ENCODE measurements at places on chromosomes 6 and 20. TPM values are rescaled to one million over a fixed set of nuclear protein-coding genes. Genes with fewer than 3 reads are reported as not detected.

DNA sequence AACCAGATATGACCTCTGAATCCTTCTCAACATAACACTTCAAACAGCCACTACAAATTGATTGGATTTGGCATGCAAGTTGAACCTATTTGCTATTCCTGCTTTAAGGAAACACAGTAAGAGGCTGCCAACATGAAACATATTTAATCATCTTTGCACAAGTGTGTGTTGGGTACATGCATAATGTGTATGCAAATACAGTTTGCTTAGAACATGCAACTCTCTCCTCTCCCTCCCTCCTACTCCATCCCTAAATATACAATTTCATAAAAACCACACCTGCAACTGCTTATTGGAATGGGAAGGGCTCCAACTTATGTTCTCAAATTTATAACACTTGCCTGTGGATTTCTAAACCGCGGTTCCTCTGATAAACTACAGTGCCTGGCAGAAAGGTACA lies 71.5 kb downstream of the CD83 start:
- no peak for DNase-seq

DNA sequence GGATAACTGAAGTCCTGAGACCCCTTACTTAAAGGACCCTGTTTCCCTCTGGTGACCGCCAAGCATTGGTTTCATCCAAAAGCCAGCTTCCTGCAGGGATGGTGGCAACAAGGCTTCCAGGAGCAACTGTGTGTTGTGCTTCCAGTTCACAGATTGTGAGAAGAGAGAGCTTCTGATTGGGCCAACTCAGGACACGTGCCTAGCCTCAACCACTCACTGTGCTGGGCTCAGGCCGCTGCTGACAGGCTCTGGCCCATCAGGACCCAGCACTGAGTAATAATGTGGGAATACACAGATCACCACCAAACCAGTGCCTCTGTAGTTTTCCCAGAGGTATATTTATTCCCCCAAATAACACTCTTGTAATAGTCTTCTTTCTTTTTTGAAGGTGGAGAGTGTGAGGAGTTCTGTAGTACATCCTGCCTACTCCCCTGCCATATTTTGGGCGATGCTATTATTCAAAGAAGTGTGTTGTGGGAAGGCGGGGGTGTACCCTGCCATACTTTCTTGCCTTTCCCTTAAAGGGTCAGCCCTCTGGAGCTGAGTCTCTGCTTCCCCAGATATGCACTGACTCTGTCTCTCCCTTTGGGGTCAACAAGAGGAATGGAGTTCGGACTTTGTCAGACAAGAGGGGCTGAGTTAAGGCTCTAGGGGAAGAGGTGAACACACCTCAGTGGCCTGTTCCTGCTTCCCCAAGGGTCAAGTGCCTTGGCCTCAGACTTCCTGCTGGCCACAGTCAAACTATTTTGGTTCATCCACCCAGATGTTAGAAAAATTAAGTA lies 23.2 kb downstream of the PPP1R16B start:
- DNase-seq: no peak

DNA sequence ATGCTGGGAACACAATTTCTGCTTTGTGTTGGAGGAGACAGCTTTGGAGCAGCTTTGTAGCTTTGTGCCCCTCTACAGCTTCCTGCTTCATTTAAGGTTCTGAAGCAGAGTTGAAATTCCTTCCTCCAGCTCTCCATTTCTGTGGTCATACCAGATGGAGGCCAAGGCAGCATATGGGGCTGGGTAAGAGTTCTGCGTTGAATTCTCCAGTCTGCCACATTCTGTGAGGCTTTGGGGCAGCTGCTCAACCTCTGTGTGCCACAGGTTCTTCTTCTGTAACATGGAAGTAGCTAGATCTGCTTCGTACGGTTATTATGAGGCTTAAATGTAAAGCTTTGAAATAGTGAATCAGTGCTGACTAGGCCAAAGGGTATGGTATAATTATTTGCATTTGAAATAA lies 2.9 kb upstream of the TRIM26 start:
- DNase-seq: no peak

DNA sequence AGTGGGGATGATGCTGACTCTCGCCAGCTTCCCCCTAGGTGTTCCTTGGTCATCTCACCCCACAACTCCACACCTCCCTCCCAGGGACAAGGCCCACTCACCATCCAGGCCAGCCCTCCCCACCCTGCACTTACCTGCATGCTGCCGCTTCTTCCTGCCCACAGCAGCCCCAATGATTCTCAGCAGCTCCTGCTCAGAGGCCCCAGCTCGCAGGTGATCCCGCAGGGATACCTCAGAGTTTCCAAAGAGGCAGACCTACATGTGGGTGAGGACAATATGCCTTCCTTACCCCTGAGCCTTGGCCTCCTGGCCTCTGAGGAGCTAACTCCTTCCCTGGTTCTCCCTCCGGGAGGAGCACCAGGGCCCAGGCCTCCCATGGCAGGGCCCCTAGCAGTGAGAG lies 24.6 kb downstream of the MOCS1 start:
- no peak for DNase-seq

GRCh38 chr20:58637466-58638213 lies 13.4 kb upstream of the STX16 start:
- DNase-seq: no peak

UST gene
- total RNA-seq: 6.3 TPM

CHD6 gene
- total RNA-seq: 82.8 TPM

KHDRBS2 gene
- not detected for total RNA-seq

PRSS35 gene
- total RNA-seq: not detected
